ENCODE measurements at places on chromosomes 7 and 10.

DNA sequence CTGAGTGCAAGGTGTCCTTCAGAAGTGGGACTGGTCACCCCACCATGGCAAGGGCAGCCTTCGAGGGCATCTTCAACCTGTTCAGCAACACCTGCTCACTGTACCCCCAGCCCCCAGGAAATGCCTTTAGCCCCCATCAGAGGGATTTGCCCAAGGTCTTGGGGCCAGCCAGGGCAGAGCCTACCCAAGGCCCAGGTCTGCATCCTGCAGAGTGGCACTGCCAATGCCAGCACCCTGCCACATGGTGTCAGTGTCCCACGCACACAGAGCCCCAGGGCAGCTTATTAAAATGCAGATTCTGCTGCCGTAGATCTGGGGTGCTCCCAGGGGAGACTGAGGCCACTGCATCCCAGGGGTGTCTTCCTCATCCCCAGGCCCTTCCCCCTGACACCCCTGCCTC, 106.2 kb upstream of the KCTD7 start:
- H3K27me3 ChIP-seq, result no peaks in the 10 kb centered on the region
- H3K4me1 ChIP-seq, result no peaks in the 10 kb centered on the region
- no peak overlapping the region for H3K4me3 ChIP-seq
- H3K36me3 ChIP-seq, result peaks cover 2% of the 10 kb centered on the region
- no peak overlapping the region for H3K27ac ChIP-seq
- DNase-seq, result no peak

DNA sequence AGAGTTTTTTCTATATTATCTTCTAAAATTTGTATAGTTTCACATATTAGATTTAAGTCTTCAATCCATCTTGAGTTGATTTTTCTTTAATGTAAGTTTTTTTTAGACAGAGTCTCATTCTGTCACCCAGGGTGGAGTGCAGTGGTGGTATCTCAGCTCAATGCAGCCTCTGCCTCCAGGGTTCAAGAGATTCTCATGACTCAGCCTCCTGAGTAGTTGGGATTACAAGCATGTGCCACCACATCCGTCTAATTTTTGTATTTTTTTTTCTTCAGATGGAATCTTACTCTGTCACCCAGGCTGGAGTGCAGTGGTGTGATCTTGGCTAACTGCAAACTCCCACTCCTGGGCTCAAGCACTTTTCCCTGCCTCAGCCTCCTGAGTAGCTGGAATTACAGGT, 143.4 kb upstream of the ZNF92 start:
- no peak for DNase-seq
- H3K36me3 ChIP-seq, result no peaks in the 10 kb centered on the region
- no peaks in the 10 kb centered on the region for H3K27me3 ChIP-seq
- no peak overlapping the region for H3K4me3 ChIP-seq

DNA sequence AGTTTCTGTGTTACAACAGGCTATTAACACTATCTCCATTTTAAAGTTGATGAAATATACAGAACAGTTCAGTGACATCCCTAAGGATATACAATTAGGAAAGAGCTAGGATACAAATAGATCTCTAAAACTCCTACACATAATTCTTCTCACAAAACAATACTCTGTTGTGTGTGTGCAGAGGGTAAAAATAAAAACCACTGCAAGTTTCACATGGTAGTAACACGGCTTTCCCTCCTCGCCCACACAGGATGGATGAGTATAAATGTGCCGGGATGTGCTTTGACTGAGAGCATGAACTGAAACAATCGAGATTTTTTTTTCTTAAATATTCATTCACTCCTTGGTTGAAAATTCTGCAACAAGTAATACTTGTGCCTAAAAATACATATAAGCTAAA, 131.5 kb upstream of the C1QL3 start:
- H3K4me3 ChIP-seq, result no peak overlapping the region
- no peaks in the 10 kb centered on the region for H3K27me3 ChIP-seq
- DNase-seq, result no peak
- no peaks in the 10 kb centered on the region for H3K4me1 ChIP-seq
- H3K36me3 ChIP-seq, result no peaks in the 10 kb centered on the region

GRCh38 chr10:84076540-84077195, 62.6 kb upstream of the GHITM start:
- no peak overlapping the region for H3K4me3 ChIP-seq
- H3K36me3 ChIP-seq, result no peaks in the 10 kb centered on the region
- H3K27me3 ChIP-seq, result no peaks in the 10 kb centered on the region
- no peak overlapping the region for H3K27ac ChIP-seq
- peak; percentile 62 for DNase-seq
- H3K4me1 ChIP-seq, result no peaks in the 10 kb centered on the region

GRCh38 chr7:82926477-82926876, 236.2 kb downstream of the PCLO start:
- H3K4me1 ChIP-seq, result no peaks in the 10 kb centered on the region
- DNase-seq, result no peak
- H3K27ac ChIP-seq, result no peak overlapping the region
- no peaks in the 10 kb centered on the region for H3K27me3 ChIP-seq
- no peak overlapping the region for H3K4me3 ChIP-seq

- DNase-seq, result peak; percentile 84
- H3K27ac ChIP-seq, result no peak overlapping the region
- peaks cover 38% of the 10 kb centered on the region for H3K36me3 ChIP-seq
- H3K27me3 ChIP-seq, result no peaks in the 10 kb centered on the region
- no peaks in the 10 kb centered on the region for H3K4me1 ChIP-seq
These were observed 13.0 kb upstream of the STK31 start for GRCh38 chr7:23696916-23697441.

- no peak for DNase-seq
- H3K36me3 ChIP-seq, result peaks cover 3% of the 10 kb centered on the region
- no peak overlapping the region for H3K27ac ChIP-seq
- H3K4me3 ChIP-seq, result no peak overlapping the region
- H3K4me1 ChIP-seq, result no peaks in the 10 kb centered on the region
These were observed 286.5 kb downstream of the PTEN start for GRCh38 chr10:88149906-88150305.

Data from H9 (cell line).